ENCODE measurements at places on chromosomes 12 and 14.

DNA sequence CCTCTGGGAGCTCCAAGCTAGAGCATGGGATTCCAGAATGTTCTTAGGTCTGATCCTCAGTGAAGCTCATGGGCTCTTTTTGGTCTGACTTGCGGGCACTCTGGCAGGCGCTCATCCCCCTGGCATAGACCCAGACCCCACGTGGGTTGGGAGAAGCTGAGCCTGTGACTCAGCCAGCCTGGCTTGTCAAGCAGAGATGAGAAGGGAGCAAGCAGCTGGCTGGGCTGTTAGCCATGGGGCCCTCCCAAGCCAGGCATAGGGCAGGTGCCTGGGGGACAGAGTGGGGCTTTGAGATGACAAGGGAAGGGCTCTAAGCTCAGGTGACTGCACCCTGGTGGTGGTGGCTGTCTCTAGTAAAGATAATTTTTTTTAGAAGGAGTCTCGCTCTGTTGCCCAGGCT, 80.3 kb upstream of the NOS1 start:
- H3K4me1 ChIP-seq = no peaks in the 10 kb centered on the region
- H3K27ac ChIP-seq = no peak overlapping the region
- no peaks in the 10 kb centered on the region for H3K36me3 ChIP-seq
- H3K4me3 ChIP-seq = no peak overlapping the region
- no peaks in the 10 kb centered on the region for H3K27me3 ChIP-seq
- DNase-seq = no peak

DNA sequence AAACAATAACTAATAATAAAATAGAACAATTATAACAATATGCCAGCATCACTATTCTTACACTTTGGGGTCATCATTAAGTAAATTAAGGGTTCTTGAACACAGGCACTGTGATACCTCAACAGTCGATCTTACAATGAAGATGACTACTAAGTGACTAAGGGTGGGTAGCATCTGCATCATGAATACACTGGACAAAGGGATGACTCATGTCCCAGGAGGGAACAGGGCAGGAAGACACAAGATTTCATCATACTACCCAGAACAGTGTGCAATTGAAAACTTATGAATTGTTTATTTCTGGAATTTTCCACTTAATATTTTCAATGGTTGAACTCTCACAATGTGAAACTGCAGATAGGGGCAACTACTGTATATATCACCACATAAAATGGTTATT, 19.7 kb downstream of the TSPAN19 start:
- H3K27me3 ChIP-seq = no peaks in the 10 kb centered on the region
- H3K4me3 ChIP-seq = no peak overlapping the region
- DNase-seq = no peak
- H3K36me3 ChIP-seq = no peaks in the 10 kb centered on the region
- peaks cover 8% of the 10 kb centered on the region for H3K4me1 ChIP-seq
- no peak overlapping the region for H3K27ac ChIP-seq

- DNase-seq = no peak
- peaks cover 60% of the 10 kb centered on the region for H3K4me1 ChIP-seq
- H3K4me3 ChIP-seq = no peak overlapping the region
- H3K27ac ChIP-seq = no peak overlapping the region
- H3K27me3 ChIP-seq = peaks cover 18% of the 10 kb centered on the region
Observed at GRCh38 chr14:64762044-64763034, 58.1 kb downstream of the PLEKHG3 start.

DNA sequence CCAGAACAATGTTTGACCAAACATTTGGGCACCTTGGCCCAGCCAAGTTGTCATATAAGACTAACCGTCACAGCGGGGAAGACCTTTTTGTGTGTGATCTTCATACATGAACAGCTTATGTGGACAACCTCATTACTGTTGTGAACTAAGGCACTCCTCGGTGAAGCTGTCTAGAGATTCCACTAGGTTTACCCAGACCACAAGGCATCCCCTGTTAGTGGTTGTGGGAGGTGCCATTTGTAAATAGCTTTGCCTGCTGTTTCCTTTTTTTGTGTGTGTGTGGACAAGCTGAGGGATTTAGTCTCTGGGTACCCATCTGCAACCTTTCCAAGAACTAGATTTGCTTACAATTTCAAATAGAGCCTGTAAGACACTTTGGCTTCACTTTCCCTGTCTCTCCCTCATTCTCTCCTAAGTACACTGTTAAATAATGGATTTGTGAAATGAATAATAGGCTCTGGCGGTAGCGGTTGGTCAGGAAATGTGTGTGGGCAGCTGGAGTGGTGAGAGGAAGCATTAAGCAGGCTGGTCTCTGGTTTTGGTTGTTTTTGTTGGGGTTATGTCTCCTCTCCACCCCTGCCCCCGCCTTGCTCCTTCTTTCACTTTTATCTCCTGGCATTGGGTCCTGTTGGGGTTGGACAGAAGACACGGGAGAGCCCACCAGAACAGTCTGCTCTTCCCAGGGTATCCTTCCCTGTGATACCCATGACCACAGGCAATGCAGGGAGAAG, 727.6 kb downstream of the VRK1 start:
- no peaks in the 10 kb centered on the region for H3K36me3 ChIP-seq
- no peak for DNase-seq
- H3K27me3 ChIP-seq = no peaks in the 10 kb centered on the region

DNA sequence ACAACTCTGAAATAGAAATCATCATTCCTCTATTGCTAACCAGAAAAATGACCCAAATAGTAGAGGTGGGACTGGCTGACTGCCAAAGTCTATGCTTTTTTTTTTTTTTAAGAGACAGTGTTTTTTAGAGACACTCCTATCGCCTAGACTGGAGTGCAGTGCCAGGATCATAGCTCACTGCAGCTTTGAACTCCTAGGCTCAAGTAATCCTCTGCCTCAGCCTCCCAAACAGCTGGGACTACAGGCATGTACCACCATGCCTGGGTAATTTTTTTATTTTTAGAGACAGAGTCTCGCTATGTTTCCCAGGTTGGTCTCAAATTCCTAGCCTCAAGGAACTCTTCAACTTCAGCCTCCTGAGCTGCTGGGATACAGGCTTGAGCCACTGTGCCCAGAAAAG, 19.2 kb downstream of the NR2C1 start:
- no peaks in the 10 kb centered on the region for H3K4me1 ChIP-seq
- H3K27me3 ChIP-seq = no peaks in the 10 kb centered on the region
- H3K36me3 ChIP-seq = peaks cover 55% of the 10 kb centered on the region
- DNase-seq = no peak
- H3K4me3 ChIP-seq = no peak overlapping the region
- H3K27ac ChIP-seq = no peak overlapping the region

DNA sequence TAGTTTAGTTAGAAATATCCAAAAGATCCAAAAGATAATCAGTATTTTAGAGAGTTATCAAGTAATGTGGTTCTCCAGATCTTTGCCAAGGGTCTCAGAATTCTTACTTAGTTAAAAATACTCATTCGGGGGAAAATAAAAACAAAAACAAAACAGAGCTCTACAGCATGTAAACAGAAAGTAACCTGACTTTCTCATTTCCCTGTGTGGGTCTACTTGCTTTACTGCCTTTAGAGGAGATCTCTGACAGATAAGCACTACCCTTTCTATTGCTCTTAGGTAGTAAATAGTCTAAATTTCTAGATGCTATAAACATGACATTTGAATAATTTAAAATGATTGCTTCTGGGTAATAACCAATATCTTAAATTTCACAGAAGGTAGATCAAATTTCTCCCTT, 371.8 kb downstream of the RPL10L start:
- H3K4me3 ChIP-seq = no peak overlapping the region
- DNase-seq = no peak
- peaks cover 8% of the 10 kb centered on the region for H3K4me1 ChIP-seq
- H3K27ac ChIP-seq = no peak overlapping the region
- no peaks in the 10 kb centered on the region for H3K27me3 ChIP-seq

DNA sequence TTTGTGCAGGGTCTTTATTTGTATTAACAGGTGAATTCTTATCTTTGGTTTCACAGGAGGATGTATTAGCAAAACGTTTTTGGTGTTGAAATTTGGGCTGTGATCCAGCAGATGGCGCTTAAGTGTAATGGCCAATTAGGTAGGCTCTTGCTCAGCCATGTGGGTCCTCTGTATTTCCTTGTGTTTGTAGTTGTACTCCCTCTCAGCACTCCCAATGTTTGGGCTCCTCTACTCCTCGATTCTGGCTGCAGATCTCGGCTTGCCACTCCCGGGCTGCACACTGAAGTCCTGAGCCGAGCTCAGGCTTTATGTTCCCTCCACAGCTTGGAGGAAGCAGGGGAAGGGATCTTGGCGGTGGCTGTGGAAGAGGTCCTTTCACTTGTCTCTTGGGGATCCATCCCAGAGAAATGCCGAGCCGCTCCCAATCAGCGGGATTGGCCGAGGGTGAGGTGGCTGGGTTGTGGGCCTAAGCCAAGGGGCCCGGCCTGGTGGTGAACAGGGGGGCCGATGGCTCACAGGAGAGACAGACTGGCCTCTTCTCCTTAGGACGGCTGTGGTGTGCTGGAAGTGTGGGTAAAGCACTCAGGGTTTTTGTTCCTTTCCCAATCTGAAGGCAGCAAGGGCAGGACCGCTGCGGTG, 133.7 kb downstream of the AEBP2 start:
- peak overlapping the region; percentile 86 for H3K27ac ChIP-seq
- DNase-seq = peak; percentile 57
- no peaks in the 10 kb centered on the region for H3K36me3 ChIP-seq
- no peak overlapping the region for H3K4me3 ChIP-seq

- peaks cover 15% of the 10 kb centered on the region for H3K36me3 ChIP-seq
- H3K4me1 ChIP-seq = no peaks in the 10 kb centered on the region
- H3K27ac ChIP-seq = no peak overlapping the region
- no peak overlapping the region for H3K4me3 ChIP-seq
- no peaks in the 10 kb centered on the region for H3K27me3 ChIP-seq
Observed at GRCh38 chr14:70962935-70963334, 55.7 kb downstream of the PCNX1 start.

GRCh38 chr12:122076743-122077495, 1.6 kb upstream of the MLXIP start:
- H3K4me3 ChIP-seq = peak overlapping the region; percentile 67
- H3K27me3 ChIP-seq = peaks cover 8% of the 10 kb centered on the region
- peaks cover 36% of the 10 kb centered on the region for H3K4me1 ChIP-seq
- DNase-seq = no peak
- no peak overlapping the region for H3K27ac ChIP-seq
- H3K36me3 ChIP-seq = 0 out of 2 replicates have a peak, but pooled peaks cover 3% of the 10 kb centered on the region

DNA sequence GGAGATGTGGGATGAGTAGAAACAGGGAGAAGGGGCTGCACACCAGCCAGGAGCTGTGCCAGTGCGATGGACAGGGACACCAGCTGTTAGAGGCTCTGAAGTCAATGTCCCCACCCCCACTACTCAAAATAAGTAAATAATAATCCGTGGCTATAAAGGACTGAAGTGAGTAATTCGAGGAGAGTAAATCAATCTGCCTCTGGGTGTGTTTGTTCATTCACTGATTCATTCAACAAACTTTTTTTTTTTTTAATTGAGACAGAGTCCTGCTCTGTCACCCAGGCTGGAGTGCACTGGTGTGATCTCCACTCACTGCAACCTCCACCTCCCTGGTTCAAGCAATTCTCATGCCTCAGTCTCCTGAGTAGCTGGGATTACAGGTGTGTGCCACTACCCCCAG, 363.6 kb downstream of the TMEM132D start:
- no peak overlapping the region for H3K27ac ChIP-seq
- no peaks in the 10 kb centered on the region for H3K4me1 ChIP-seq
- peaks cover 66% of the 10 kb centered on the region for H3K36me3 ChIP-seq

DNA sequence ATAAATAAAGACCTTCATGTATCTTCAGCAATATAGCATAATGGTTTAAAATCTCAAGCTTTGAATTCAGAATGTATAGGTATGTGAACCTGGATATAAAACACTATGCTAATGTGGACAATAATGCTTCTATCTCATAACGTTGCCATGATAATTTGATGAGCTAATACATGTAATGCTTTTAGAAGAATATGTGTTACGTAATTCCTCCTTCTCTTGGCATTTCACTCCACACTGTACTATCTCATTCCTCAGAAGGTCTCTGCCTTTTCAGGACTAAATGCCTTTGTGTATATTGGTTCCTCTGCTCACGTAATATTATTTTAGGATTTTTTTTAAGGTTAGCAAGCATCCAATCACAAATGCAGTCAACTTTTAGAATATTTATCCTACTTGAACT, 86.5 kb downstream of the FOXA1 start:
- no peak overlapping the region for H3K4me3 ChIP-seq
- H3K27ac ChIP-seq = no peak overlapping the region
- no peaks in the 10 kb centered on the region for H3K36me3 ChIP-seq
- no peaks in the 10 kb centered on the region for H3K27me3 ChIP-seq
- H3K4me1 ChIP-seq = no peaks in the 10 kb centered on the region
- no peak for DNase-seq

- DNase-seq = no peak
- peaks cover 5% of the 10 kb centered on the region for H3K36me3 ChIP-seq
- H3K27ac ChIP-seq = peak overlapping the region; percentile 60
- peaks cover 48% of the 10 kb centered on the region for H3K4me1 ChIP-seq
- no peaks in the 10 kb centered on the region for H3K27me3 ChIP-seq
Observed at GRCh38 chr12:12538535-12538934, 24.1 kb downstream of the DUSP16 start.

DNA sequence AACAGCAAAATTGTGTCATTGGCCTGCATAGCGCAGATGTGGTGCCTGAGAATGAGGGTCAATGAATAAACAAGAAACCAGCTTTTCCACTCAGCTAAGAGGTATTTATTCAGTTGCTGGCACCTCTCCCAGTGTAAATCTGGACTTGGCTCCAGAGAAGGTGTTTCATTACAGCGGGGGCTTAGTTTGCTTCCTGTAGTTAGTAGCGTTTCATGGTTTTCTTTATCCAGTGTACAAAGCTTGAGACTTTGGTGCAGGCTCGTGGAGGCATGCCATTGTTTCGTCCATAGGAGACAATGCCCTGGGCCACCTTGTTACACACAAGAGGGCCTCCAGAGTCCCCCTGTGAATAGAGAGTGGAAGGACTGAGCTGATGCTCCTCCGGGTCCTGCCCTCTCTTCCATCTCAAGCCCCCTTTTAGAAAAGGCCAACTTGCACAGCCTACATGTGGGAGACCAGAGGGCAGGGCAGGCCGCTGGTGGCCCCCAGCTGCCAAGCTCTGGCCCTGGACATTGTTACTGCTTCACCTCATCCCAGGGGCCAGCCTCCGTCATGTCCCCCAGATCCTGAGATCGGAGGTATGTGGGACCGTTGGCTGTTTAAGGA, 3.0 kb downstream of the GZMB start:
- H3K27ac ChIP-seq = no peak overlapping the region
- H3K27me3 ChIP-seq = no peaks in the 10 kb centered on the region
- DNase-seq = no peak
- no peaks in the 10 kb centered on the region for H3K4me1 ChIP-seq
- no peak overlapping the region for H3K4me3 ChIP-seq
- H3K36me3 ChIP-seq = no peaks in the 10 kb centered on the region

DNA sequence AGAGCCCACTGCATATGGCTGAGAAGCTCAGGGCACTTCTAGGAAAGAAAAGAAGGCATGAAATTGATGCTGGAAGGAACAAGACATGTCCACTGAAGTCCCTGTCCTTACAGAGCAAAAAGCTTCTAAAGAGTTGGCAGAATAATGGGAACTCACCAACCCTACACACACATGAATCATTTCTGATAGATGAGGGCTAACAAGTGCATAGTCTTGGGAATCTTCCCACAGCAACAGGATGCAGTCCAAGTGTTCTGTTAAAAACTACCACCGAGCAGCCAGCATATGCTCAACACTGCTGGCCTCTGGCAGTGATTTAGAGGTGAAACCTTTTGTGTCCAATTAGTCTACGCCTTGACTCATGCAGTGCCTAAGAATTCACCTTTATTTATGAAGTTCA, 44.8 kb downstream of the RHOJ start:
- H3K4me1 ChIP-seq = no peaks in the 10 kb centered on the region
- no peaks in the 10 kb centered on the region for H3K36me3 ChIP-seq
- no peak overlapping the region for H3K27ac ChIP-seq
- DNase-seq = no peak

- no peaks in the 10 kb centered on the region for H3K4me1 ChIP-seq
- no peak overlapping the region for H3K27ac ChIP-seq
- DNase-seq = no peak
- H3K4me3 ChIP-seq = no peak overlapping the region
- H3K27me3 ChIP-seq = no peaks in the 10 kb centered on the region
Observed at GRCh38 chr12:41213107-41213506, 25.0 kb downstream of the PDZRN4 start.

All from WTC11 (cell line).